ENCODE measurements at places on chromosomes 16 and 17.

GRCh38 chr17:59512844-59513385, 52.5 kb upstream of the DHX40 start:
- no peak for DNase-seq

DNA sequence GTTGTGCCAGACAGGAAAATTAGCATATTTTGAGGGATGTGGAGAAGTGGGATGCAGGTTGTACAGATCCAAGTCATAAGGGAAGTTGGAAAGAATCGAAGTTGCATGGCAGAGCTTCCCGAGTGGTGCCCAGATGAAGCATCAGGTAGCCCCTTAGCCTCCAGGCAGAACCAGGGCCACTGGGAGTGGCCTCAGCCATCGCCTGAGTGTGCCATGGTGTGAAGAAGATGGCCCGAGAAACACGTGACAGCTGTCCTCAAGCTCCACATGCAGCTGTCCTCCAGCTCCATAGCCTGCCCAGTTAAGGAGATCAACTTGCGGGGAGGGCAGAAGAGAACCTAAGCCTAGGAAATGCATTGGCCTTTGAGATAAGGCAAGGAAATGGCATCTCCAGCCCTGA, 33.5 kb downstream of the TMC6 start:
- DNase-seq: no peak

DNA sequence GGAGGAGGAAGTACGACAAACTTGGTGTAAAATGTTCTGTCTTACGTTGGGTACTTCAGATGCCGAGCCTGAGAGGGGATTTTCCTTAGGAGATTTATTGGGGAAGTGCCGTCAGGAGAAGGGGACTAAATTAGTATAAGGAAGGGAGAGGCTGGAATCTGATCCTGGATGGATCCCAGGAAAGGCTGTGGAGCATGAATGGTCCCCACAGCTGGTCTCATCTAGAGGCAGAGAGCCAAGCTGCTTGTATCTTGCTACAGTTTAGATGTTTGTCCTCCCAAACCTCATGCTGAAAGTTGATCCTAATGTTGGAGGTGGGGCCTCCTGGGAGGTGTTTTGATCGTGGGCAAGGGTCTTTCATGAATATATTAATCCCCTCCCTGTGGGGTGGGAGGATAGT, 798.4 kb upstream of the EEF2KMT start:
- no peak for DNase-seq

DNA sequence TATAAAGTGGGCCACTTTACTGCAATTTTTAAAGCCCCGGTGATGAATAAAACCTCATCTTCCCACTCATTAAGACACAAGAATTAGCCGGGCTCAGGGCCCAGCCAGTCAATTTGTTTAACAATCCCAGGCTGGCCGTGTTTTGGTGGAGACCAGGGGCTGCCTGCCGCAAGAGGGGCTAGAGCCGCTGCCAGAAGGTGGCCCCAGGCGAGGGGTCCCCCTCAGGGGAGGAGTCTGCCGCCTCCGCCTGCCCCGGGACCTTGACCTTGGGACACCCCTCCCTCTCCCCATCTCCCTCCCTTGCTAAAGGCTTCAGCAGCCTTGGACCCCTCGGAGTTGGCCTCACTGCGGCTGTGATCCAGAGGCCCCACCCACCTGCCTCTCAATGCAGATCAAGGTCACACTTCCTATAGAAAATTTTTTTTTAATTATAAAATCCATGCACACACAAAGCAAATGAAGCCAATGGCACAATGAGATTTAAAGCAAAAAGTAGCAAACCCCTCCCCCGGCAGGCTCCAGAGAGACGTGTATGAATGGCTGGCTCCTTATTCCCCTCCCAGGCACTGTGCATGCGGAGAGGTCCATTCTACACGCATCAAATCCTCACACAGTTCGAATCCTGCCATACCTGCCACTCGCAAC, 23.0 kb upstream of the SLC38A10 start:
- no peak for DNase-seq

DNA sequence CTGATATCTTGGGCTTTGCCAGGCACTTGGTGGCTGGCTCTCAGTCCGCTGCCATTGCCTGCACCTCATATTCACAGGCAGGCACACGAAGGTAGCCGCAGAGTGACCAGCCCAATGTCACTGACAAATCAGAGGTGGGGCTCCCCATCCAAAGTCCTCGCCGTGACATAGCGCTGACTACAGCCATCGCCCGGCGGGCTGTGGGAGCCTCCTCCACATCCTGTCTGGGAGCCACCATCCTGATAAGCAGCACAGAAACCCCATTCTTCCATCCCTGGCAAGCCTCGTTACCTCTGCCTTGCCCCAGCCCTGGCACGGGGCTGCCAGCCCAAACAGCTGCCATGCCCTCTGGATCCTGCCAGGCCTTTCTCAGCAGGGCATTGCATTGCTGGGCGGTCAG, 437.8 kb downstream of the SLC39A11 start:
- no peak for DNase-seq

Data from immature natural killer cell (primary cell).